ENCODE measurements at places on chromosomes 2 and 18.
A peak's percentile ranks its signal among the peaks of the same experiment; 100 is the strongest.

DNA sequence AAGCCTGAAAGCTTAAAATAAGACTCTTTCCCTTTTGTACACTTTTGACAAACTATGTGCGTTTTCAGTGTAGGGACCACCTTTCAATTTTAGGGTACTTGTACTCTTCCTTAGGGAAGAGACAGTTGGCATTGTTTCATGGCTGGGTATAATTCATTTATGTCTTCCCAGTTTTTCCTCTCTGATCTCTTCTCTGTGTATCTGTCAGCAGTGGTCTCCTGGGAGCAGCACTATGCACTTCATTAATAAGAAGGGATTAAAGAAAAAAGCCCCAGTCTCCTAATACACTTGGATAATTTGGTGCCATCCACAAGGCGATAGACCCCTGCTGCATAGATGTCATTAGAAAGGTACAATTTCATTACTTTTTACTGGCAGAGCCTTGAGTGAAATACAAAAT, 12.1 kb downstream of the AQP4 start:
- DNase-seq, result no peak
- H3K4me3 ChIP-seq, result no peak overlapping the region
- H3K4me1 ChIP-seq, result no peaks in the 10 kb centered on the region
- no peaks in the 10 kb centered on the region for H3K36me3 ChIP-seq

GRCh38 chr2:22517141-22517540, 867.8 kb upstream of the KLHL29 start:
- no peaks in the 10 kb centered on the region for H3K4me1 ChIP-seq
- DNase-seq, result no peak
- no peak overlapping the region for H3K4me3 ChIP-seq
- no peaks in the 10 kb centered on the region for H3K36me3 ChIP-seq
- H3K27me3 ChIP-seq, result no peaks in the 10 kb centered on the region
- H3K27ac ChIP-seq, result no peak overlapping the region

GRCh38 chr2:216922175-216922780, 62.4 kb upstream of the TNP1 start:
- H3K27me3 ChIP-seq, result no peaks in the 10 kb centered on the region
- no peaks in the 10 kb centered on the region for H3K4me1 ChIP-seq
- DNase-seq, result no peak
- H3K4me3 ChIP-seq, result no peak overlapping the region

DNA sequence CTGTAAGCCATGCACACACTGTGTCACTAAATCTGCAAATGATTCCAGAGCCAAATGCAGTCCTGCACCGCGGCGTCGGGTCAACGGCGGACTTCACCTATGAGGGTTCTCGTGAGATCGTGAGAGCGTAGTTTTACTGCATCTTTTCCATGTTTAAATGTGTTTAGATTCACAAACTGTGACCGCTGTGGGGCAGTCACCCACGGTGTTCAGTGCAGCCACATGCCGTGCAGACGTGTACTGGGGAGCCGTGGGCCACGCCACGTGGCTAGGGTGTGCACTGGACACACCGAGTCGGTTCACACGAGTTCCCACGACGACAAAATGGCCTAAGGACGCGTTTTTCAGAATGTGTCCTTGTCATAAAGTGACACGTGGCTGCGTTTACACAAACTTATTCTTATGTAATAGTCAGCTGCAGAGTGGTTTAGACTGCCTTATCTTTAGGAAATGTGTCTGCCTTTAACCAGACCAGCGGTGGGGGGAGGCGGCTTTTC, 34.1 kb downstream of the NFATC1 start:
- H3K27me3 ChIP-seq, result no peaks in the 10 kb centered on the region
- DNase-seq, result no peak
- peaks cover 7% of the 10 kb centered on the region for H3K4me1 ChIP-seq
- no peak overlapping the region for H3K27ac ChIP-seq
- peaks cover 23% of the 10 kb centered on the region for H3K36me3 ChIP-seq

GRCh38 chr2:104654811-104655210, 199.1 kb upstream of the POU3F3 start:
- peak; percentile 63 for DNase-seq
- H3K27ac ChIP-seq, result no peak overlapping the region
- H3K4me1 ChIP-seq, result no peaks in the 10 kb centered on the region
- no peaks in the 10 kb centered on the region for H3K36me3 ChIP-seq

GRCh38 chr2:151665959-151666358, 68.3 kb downstream of the NEB start:
- no peak overlapping the region for H3K4me3 ChIP-seq
- no peak for DNase-seq
- no peaks in the 10 kb centered on the region for H3K4me1 ChIP-seq
- H3K36me3 ChIP-seq, result no peaks in the 10 kb centered on the region
- no peaks in the 10 kb centered on the region for H3K27me3 ChIP-seq

DNA sequence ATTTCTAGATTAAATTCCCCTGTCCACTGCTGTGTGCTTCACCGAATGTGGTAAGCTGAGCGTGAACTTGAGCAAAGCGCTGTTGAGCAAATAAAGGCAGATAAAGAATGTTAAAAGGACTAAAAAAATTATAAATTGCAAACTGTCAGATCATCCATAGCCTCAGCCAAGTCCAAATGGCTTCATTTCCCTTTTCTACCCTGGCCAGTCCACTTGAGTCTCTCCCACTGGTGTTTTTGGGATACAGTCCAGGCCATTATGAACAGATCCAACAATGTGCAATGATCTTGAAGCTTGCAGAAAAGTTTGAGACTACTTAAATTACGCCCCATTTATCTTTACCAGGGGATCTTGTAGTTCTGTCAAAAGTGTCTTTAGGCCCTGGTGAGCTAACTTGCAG, 254.6 kb upstream of the PIK3C3 start:
- H3K4me1 ChIP-seq, result no peaks in the 10 kb centered on the region
- no peak overlapping the region for H3K27ac ChIP-seq
- peak; percentile 54 for DNase-seq
